ENCODE measurements at places on chromosomes 11 and 22. TPM values are rescaled to one million over a fixed set of nuclear protein-coding genes. Genes with fewer than 3 reads are reported as not detected.

GRCh38 chr22:46791201-46791731, 28.8 kb downstream of the TBC1D22A start:
- H3K27me3 ChIP-seq: no peaks in the 10 kb centered on the region
- H3K4me3 ChIP-seq: no peak overlapping the region
- no peaks in the 10 kb centered on the region for H3K4me1 ChIP-seq
- peaks cover 40% of the 10 kb centered on the region for H3K36me3 ChIP-seq

GRCh38 chr11:94309757-94310156, 5.4 kb downstream of the IZUMO1R start:
- H3K4me3 ChIP-seq: no peak overlapping the region
- H3K4me1 ChIP-seq: peaks cover 4% of the 10 kb centered on the region
- no peaks in the 10 kb centered on the region for H3K36me3 ChIP-seq

DNA sequence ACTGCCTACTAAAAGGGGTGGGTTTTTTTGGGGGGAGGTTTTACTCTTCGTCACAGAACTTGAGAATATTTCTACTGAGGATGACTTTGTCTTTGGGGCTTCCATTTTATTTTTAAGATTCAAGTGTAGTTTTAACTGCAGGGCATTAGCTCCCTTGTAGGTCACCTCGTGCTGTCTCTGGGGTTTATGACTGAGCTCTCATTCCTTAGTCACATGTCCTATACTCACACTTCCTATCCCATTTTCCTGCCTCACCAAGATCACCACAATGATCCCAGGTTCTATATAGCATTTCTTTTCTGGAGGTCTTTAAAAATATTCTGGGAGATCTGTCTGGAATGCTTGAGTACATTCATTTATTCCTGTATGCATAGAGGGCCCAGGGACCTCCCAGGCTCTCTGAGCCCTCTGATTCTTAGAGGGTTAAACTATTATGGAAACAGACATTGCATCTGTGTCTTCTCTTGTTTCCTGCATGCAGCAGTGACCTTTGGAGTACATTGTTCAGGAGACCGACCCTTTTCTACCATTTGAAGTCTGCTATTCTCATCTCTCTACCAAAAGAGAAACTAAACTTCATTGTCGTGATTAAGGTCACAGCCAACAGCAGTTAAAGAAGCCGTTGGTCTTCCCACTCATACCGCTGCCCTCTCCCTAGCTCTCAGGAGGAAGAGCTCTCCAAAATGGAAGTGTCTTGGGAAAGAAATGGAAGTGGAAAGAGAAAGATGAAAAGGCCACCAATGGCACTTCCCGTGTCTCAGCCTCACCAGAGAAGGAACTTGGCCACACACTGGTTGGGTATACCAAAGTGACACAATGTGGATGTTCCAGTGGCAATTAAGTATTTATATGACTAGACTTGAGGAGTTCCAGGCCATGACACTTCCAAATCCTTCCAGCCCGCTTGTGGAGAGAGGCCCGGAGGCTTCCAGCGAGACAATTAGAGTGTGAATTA, 77.5 kb downstream of the ZBTB16 start:
- H3K27me3 ChIP-seq: no peaks in the 10 kb centered on the region
- H3K27ac ChIP-seq: no peak overlapping the region
- no peaks in the 10 kb centered on the region for H3K36me3 ChIP-seq

DNA sequence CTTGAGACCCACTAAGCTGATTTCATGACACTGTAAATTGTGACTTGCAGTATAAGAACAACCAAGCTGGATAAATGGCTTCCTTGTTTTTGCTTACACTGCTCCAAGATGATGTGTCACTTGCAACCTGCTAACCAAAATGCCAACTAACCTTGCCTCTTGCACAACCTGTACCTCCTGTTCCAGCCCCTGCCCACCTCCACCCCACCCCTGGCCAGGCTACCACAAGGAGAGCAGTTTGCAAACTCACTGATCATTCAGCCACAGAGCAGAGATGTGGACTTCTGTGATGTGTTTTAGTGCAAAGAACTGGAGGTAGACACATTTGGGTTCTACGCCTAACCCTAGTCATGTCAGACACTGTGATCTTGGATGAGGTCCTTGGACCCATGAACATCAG, 4.3 kb upstream of the APOL6 start:
- H3K36me3 ChIP-seq: no peaks in the 10 kb centered on the region
- H3K4me1 ChIP-seq: peaks cover 71% of the 10 kb centered on the region
- no peak overlapping the region for H3K27ac ChIP-seq
- H3K27me3 ChIP-seq: no peaks in the 10 kb centered on the region
- no peak overlapping the region for H3K4me3 ChIP-seq
- DNase-seq: no peak

Gene KCNC1
- 0.03 TPM for total RNA-seq

All from HepG2 (cell line).